ENCODE measurements at places on chromosomes 7 and 10.
A peak's percentile ranks its signal among the peaks of the same experiment; 100 is the strongest.

- peak; percentile 24 for DNase-seq
These were observed 207.0 kb downstream of the ANK3 start for GRCh38 chr10:60182691-60183090.

- DNase-seq: no peak
These were observed 242.6 kb upstream of the ZNF32 start for GRCh38 chr10:43891241-43891640.

GRCh38 chr7:133504825-133505224 lies 251.9 kb downstream of the EXOC4 start:
- DNase-seq: peak; percentile 5

- DNase-seq: no peak
These were observed 34.8 kb downstream of the PIP4K2A start for GRCh38 chr10:22679608-22680007.

Data from fibroblast of skin of right quadriceps (primary cell).